HuH-7 (cell line): ENCODE measurements at places on chromosomes 16 and 17.

GRCh38 chr17:57597531-57598453 lies 147.3 kb downstream of the CCDC182 start:
- peak; percentile 86 for DNase-seq

- no peak for DNase-seq
Measured at GRCh38 chr17:39777534-39778365, 40.0 kb downstream of the GRB7 start.

DNA sequence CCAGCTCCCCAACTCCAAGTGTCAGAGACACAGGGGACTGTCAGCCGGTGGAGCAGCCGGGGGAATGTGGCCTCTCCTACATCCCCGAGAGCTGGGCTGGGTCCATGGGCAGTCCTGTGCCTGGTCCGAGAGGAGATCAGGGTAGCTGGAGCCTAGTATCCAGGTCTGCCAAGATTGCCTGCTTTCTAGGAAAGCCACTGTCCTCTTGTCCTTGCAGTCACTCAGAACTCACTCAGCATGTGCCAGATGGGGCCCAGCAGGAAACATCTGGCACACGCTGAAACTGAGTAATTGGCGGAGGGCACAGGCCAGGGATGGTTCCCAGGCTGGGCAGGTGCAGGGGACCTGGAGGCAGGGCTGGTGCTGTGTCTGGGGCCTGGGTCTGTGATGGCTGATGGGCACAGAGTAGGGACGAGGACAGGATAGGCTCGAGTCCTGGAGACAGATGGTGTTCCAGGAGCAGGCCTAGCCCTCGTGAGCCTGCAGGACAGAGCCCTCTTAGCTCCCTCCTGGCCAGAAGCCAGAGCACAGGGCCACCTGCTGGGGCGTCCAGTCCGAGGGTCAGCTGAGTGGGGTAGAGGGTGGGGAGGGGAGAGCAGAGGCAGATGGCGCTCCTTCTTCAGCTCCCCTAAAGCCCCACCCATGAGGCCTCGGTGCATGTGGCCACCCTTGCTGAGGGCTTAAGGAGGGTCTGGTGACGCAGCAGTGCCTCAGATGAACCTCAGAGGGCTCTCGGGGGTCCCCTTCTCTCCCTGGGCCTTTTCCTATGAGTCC lies 31.1 kb downstream of the ADCY7 start:
- no peak for DNase-seq

- no peak for DNase-seq
Measured at GRCh38 chr17:5580969-5581368, 3.3 kb downstream of the NLRP1 start.

DNA sequence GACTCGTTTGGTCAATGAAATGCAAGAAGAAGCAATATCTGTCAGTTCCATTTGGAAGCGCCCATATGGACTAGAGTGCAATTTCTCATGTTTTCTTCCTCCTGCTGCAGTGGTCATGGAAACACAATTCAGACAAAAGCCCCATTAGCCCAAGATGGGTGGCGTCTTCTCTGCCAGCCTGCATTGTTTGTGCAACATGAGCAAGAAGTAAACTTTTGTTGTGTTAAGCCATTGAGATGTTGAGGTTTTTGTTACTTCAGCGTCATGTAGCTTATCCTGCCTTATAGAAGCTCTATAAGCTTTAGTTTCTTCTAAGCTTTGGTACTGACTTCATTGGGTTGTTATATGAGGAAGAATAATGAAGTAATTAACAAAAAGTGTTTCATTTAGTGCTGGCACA lies 137.4 kb downstream of the NPIPB5 start:
- DNase-seq, result no peak

DNA sequence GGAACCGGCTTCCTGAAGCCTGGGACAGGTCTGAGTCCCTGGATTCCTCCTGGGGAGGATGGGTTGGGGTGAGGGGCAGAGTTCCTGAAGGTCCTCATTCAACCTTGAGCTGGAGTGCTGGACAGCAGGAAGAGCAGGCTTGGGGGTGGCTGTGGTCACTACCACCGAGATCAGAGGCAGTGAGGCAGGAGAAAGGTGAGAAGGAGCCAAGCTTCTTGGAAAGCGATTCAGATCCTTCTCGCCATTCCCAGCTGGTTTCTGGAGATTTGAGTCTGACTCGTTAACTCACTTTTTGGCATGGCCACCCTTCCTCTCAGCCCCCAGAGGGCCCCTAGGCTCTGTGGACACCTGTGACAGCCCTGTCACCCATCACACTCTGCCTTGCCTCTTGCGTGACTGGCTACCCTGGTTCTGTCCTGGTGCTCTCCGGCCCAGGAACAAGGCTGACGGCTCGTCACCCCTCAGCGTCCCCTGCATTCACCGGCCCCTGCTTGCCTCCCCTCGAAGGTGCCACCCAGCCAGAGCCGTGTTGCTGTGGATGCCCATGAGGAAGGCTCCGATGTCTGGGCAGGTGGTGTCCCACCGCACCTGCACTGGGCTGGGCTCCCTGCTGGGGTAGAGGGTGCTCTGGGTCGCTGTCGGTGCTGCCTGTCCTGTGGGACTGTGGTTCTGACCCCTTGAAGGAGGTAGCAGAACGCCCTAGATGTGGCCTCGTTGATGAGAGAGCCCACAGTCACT lies 9.7 kb upstream of the TIMP2 start:
- DNase-seq, result no peak

- no peak for DNase-seq
Measured at GRCh38 chr16:3968551-3968950, 88.0 kb upstream of the CREBBP start.

GRCh38 chr17:73703917-73704316 lies 59.7 kb upstream of the SDK2 start:
- no peak for DNase-seq

GRCh38 chr16:8831871-8832716 lies 34.5 kb downstream of the PMM2 start:
- DNase-seq, result no peak

DNA sequence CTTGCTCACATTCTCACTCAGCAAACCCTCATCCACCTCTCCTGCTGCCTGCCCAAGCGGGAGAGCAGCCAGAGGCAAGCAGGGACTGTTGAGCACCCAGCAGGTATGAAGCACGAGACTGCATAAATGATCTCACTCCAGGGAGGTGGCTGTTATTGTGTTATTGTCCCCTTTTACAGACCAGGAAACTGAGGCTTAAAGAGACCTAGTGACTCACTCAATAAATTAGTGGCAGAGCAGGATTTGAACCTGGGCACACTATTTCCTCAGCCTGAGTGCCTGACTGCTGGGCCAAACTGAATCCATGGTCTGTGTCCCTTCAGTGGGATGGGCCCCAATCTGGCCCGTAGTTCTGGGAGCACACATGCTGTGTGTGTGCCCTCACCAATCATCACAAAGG lies 12.3 kb upstream of the MAP2K3 start:
- DNase-seq, result no peak

DNA sequence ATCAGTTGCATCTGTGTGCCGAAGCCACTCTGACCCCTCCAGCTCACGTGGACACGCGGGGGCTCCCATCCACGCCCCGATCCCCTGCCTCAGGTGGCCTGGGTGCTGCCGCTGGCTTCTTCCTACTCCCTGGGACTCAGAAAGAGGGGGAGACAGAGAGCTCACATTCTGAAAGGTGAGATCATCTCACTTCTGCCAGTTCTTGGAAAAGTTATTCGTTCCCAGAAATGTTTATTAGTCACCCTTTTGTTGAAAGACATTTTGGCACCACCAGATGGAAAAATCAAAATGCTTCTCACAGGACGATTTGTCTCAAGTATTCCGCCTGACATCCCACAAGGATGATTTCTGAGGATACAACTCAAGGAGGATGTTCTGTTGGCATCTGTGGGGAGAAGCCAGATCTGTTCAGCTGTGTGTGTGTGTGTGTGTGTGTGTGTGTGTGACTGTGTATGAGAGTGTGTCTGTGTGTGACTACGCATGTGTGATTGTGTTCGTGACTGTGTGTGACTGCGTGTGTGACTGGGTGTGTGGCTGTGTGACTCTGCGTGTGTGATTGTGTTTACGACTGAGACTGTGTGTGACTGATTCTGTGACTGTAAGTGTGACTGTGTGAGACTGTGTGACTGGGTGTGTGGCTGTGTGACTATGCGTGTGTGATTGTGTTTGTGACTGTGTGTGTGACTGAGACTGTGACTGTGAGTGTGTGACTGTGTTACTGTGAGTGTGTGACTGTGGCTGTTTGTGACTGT lies 207.3 kb downstream of the NTN1 start:
- DNase-seq, result no peak

GRCh38 chr16:8972843-8973586 lies 9.3 kb upstream of the USP7 start:
- DNase-seq, result no peak

DNA sequence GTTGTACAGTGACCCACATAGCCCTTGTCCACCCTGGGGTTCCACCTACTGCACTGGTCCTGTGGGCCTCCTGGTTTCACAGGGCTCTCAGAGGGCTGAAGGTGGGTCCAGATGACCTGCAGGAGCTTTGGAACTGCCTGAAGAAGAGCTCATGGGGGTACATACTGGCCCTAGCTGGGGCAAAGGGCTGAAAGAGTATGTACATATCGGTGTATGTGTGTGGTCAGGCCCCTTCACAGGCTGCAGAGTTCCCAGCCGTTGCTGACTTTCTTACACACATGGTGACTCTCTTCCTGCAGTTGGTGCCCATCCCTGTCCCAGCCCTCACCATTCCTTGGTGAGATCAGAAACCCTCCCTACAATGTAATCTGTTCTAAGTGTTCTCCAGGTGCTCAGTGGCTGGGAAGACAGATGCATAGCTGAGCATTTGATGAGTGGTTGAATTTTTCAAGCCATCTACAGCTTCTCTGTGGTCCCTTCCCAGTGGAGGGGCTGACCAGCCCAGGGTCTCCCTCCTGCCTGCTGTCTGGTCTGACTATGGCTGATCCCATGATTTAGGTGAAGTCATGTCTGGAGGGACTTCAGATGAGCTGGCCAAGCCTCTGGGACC lies 2.4 kb upstream of the NFATC3 start:
- DNase-seq, result no peak

DNA sequence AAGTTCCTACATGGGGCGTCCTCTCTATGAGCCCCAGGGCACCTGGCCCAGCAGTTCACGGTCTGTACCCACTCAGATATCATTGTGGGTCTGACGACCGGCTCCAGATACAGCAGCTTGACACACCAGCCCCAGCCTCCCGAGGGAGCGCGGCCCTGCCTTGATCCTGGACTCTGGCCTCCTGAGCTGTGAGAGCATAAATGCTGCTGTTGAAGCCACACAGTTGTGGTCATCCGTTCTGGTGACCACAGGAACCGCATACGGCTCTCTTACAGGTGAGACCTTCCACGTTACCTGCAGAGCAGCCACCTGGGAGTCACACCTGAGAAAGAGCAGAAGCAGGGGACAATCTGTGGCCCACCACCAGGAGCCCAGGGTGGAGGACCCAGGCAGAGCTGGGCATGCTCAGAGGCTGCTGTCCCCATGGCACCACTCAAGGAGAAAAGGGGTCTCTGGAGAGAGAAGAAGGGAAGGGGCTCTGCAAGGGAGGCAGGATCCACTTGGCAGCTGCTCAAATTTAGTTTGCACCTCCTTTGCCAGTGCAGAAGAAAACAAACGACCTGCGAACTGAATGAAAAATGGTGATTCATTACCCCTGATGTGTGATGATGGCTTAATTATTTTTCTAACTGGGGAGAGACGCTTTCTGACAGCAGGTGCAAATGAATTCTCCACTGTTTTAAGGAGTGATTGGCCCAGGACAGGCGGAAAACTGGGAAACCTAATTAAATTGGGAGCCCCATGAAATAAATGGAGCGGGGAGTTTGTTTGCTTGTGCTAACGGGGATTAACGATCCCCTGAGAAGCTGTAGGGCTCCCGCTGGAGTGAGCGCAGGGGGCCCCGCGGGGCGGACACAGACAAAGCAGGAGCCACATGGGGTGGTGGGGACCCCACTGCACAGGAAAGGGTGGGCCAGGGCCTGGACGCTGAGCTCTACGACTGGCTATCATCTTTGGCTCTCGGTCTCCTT lies 208.9 kb downstream of the RBFOX3 start:
- no peak for DNase-seq

DNA sequence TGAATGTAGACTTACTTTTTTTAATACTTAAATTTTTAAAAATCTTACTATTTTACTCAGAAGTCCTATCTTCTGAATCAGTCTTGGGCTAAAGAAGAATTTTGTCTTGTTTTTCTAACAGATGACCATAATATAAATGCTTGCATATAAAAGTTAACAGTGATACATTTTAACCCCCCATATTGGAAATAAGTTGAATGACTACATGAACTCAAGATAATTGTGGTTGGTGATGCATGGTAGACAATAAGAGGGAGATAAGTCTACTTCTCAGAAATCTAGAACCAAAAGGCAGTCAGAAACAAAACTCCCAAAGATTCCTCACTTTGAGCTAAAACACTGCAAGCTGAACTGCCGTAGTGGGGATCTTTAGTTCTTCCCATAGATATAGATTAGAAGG lies 868.4 kb upstream of the SOX9 start:
- no peak for DNase-seq

- no peak for DNase-seq
Measured at GRCh38 chr16:53453928-53454327, 19.7 kb downstream of the RBL2 start.

- DNase-seq, result no peak
Measured at GRCh38 chr16:79212114-79212791, 388.3 kb downstream of the MAF start.

GRCh38 chr17:77101521-77102410 lies 39.0 kb upstream of the SEC14L1 start:
- DNase-seq, result peak; percentile 26

- no peak for DNase-seq
Measured at GRCh38 chr16:67212766-67213165, 13.8 kb downstream of the ELMO3 start.

GRCh38 chr16:49605536-49606254 lies 232.1 kb downstream of the C16orf78 start:
- DNase-seq, result no peak

DNA sequence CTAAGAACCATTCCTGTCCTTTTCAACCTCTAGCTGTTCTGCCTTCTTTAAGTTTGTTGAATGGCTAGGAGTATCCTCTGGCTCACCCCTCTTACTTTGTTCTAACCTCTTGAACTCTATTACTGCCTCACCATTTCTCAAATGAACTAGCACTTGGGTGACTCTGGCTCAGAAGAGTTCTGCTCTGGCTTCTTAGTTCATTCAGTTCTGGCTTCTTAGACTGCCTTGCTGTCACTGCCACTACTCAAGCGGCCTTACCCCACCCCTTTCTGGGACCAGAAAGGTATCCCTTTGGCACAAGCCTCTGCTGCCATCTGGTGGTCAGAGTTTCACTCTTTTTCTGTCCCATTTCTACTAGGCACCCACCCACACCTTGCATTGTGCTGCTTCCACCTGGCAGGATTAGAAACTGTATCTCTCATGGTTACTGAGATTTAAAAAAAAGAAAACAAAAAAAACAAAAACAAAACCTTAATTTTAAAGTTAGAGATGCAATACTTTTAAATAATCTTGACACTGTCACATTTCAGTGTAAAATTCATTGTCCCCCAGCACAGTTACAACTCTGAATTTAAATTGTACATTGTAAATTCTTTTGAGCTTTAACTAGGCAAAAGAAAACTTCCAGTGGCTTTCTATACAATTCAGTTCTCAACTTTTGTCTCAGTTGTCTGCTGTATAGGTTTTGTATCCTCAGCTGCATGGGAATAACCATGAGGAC lies 6.9 kb upstream of the ABCA10 start:
- peak; percentile 63 for DNase-seq

GRCh38 chr17:19392303-19392702 lies 5.3 kb upstream of the MFAP4 start:
- DNase-seq, result no peak

GRCh38 chr16:2586241-2586640 lies 48.4 kb downstream of the PDPK1 start:
- DNase-seq, result peak; percentile 30

GRCh38 chr16:1297018-1297696 lies 12.3 kb upstream of the UBE2I start:
- DNase-seq, result no peak
